Left ventricle myocardium inferior (tissue), 1 donor: ENCODE measurements at places on chromosomes 12 and 14. TPM values are rescaled to one million over a fixed set of nuclear protein-coding genes. Genes with fewer than 3 reads are reported as not detected.

Gene XPOT
- total RNA-seq: 27.8 TPM

Gene PZP
- total RNA-seq: 0.36 TPM

DNA sequence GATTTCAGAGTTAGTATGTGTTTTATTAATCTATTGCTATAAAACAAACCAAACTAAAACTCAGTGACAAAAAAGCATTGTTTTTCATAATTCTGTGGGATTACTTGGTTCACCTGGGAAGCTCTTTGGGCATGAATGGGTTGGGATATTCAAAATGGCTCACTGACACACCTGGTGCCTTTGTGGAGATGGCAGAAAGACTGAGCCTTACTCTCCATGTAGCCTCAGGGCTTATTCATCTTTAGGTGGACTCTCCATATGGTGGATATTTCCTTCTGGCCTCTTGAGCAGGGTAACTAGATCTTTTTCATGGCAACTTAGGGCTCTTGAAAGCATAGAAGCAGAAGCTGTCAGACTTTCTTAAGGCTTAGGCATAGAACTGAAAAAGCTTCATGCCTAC lies 1102.8 kb upstream of the SEL1L start:
- H3K27me3 ChIP-seq: no peaks in the 10 kb centered on the region
- no peaks in the 10 kb centered on the region for H3K4me1 ChIP-seq
- no peak overlapping the region for H3K4me3 ChIP-seq
- no peaks in the 10 kb centered on the region for H3K36me3 ChIP-seq

DNA sequence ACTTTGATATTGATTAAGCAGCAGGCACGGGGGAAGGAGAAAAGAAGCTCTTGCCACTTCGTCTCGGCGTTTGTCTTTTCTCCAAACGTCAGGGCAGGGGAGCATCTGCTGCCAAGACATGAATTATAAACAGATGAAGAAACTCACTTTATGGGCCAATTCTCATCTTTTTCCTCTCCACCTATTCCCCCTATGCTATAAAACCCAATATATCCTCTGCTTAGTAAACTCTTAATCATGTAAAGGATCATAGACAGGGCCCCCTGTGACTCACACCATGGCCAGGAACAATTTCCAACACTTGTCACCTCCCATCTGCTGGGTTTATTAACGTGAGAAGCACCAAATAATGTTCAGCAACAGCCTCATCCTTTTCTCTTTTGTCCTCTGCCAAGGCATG lies 1092.1 kb upstream of the TMEM132C start:
- no peak overlapping the region for H3K27ac ChIP-seq
- no peak for DNase-seq
- H3K36me3 ChIP-seq: no peaks in the 10 kb centered on the region

DNA sequence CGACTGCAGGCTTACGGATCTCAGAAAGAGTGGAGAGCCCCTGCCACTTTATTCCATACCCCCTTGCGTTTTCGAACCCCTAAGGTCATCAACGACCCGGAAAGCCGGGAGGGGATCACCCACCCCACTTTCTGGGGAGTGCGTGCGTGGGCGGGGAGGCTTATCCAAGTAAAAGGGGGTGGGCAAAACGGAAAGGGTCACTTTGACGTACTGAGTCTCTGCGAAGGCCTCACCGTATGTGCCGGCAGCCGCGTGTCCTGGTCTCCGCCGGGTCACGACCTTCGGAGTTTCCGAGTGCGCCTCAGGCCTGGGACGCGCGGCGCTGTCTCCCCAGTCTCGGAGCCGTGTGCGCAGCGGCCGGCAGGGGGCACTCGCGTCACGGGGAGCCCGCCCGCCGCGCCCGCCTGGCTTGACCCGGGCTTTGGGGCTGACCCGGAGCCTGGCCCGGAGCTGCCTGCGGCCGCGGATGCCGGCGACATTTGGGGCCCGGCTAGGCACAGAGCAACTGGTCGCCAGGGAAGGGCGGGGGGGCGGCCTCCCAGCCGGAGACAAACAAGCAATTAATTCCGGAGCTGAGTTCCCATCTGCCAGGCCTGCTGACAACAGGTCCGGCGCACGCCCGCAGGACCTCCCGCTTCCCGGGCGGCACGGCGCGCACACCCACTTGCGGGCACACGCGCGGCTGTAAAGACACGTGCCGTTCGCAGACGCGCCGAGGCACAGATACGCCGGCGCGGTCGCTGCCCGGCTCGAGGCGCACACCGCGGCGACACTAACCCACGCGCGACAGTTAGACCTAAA lies 890 bp upstream of the KIF26A start:
- peak overlapping the region; percentile 89 for H3K27ac ChIP-seq
- no peaks in the 10 kb centered on the region for H3K36me3 ChIP-seq
- H3K4me3 ChIP-seq: peak overlapping the region; percentile 77
- peaks cover 71% of the 10 kb centered on the region for H3K27me3 ChIP-seq

GRCh38 chr12:19647806-19648556 lies 208.7 kb downstream of the AEBP2 start:
- no peak overlapping the region for H3K4me3 ChIP-seq
- H3K4me1 ChIP-seq: no peaks in the 10 kb centered on the region
- H3K36me3 ChIP-seq: no peaks in the 10 kb centered on the region

DNA sequence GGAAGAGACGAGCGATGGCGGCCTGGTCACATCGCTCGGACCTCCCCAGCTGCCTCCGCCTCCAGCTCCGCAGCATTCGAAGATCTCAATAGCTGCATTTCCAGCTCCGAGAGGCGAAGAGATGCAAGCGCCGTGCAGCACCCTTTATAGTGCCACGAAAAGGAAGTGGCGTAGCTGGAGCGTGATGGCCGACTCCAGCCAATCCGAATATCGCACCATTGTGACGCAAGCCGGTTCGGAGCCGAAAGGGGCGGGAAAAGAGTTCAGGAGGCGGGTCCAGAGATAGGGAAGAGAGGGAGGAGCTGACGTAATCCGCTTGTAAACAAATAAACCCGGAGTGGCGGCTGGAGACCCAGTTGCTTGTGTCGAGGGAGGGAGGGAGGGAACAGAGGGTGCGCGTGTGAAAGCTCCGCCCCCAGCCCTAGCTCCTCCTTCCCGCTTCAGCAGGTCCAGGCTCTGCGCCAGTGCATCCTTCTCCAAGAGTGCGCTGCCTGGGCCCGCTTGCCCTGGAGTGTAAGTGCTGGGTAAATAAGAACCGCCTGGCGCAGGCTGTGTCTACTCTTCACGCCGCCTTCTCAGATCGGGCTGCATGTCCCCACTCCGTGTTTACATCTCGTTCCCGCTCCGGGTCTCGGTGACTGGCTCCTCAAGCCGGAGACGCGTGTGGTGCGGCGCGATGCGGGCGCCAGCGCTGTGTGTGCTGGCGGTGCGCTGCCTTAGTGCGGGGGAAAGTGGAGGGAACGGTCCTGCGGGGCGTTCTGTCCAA lies at the start of gene BTG1:
TSS of gene BTG1 (minus strand) at position 116 of the 766 bp plus-strand sequence. CDS start 311 bp downstream, outside the sequence.
- H3K4me1 ChIP-seq: peaks cover 60% of the 10 kb centered on the region
- H3K36me3 ChIP-seq: peaks cover 35% of the 10 kb centered on the region
- H3K4me3 ChIP-seq: peak within 1 kb of the TSS; percentile 97
- DNase-seq: peak; percentile 98

Gene PPP4R4
- total RNA-seq: not detected

DNA sequence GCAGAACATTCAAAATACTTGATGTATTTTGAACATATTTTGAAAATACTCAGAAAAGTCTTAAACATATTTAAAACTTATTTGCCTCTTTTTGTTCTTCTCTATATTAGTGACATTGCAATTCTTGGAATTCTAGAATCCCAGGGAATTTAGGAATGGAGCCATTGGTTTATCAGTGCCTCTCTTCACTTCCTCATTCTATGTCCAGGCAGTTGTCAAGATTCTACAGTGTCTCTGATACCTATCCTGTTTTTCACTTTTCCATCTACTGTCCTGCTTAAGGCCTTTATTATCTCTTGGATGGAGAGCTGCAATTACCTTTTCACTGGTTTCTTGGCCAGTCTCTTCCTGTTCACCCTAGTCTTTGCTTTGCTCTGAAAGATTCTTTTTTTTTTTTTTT lies 144.6 kb downstream of the TTLL5 start:
- H3K4me1 ChIP-seq: peaks cover 24% of the 10 kb centered on the region
- DNase-seq: no peak
- H3K27me3 ChIP-seq: no peaks in the 10 kb centered on the region
